NCI-H345 (cell line): ENCODE measurements at places on chromosomes 7 and 10.

DNA sequence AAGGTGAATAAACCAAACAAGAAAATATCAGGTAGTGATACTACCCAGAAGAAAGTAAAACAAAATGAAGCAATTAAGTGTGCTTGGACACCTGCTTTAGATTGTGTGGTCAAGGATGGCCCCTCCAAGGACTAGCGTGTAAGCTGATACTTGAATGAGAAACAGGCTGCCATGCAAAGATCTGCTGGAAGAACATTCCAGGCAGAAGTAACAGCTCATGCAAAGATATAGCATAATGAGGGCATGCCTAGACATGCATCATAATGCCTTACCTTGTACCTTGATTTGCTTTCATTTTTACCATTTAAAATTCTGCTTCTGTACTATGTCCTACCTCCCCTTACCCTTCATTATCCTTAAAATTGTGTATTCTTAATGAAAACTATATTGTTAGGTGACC, 74.8 kb upstream of the HDAC9 start:
- no peak for DNase-seq

GRCh38 chr10:58456179-58456578, 56.5 kb upstream of the BICC1 start:
- DNase-seq = no peak

- no peak for DNase-seq
Observed at GRCh38 chr10:28840971-28841370, 163.7 kb downstream of the BAMBI start.

DNA sequence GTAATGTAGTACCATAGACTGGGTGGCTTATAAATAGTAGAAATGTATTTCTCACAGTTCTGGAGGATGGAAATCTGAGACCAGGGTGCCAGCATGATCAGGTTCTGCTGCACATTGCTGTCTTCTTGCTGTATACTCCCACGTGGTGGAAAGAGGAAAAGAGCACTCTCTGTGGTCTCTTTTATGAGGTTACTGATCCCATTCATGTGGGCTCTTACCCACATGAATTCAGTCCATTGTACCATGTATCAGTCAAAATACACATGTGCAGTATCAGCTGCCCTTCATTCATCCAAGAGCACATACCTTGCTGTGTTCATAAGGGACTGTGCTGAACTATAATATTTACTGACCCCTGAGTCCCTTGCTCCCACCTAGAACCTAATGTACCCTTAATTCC, 17.1 kb downstream of the PNLIPRP2 start:
- DNase-seq = no peak

DNA sequence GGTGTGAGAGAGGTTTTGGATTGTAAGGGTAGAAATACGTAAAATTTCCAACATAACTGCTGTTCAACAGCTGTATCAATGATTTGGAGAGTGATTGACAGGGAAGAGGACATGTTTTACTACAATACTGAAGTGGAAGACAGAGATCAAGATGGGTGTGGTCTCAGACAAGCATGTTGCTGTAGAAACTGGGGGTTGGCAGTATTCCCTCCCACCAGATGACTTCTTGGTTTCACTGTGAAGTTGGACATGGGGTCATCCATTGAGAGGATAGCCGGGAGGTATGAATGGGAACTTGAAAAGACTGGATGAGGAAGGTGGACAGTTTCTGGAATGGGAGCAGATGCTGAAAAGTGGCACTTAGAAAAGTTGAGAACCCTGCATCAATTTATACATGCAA, 95.3 kb upstream of the HDAC9 start:
- no peak for DNase-seq

DNA sequence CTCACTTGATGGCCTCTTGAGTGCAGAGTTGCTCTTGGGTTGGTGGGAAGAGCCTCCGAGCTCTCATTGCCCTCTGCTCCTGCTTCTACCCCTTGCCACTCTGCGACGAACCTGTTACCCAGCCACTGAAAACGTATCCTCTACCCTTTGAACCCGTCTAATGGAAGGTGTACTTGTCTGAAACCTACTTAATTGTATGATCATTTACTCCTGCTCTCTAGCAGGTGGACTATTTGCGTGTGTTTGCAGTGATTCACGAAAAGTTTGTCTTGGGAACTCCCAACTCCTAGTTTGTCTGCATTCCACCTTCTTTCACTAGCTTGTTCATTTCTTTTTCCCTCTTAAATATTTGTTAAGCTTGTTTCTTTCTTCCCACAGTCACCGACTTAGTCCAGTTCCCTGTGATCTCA, 503 bp downstream of the CROT start:
- no peak for DNase-seq

DNA sequence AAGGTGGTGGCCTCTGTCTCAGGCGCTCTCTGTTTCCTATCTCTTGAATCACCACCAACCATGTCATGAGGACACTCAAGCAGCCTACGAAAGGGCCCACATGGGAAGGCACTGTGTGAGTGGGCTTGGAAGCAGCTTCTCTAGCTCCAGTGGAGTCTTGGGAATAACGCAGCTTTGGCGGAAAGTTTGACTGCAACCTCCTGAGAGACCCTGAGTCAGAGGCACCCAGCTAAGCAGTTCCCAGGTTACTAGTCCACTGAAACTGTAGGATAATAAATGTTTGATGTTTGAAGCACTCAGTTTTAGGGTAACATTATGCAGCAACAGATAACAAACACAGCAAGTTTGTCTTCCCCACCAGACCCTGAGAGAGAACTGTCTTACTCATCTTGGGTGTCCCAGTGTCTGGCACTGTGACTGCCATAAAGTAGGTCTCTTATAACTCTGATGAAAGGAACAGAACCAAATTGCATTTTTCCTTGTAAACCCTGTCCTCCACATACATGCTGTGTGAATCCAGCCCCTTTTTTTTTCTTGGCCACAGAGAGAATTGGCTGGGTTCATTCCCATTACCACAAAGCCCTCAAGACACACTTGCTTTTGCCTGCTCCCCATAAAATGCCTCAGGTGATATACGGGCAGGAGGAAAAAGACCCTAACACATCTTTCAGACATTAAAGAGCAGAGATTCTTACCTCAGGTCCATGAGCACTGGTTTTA, 185.5 kb downstream of the ZNF365 start:
- no peak for DNase-seq

GRCh38 chr10:121063744-121064143, 212.6 kb downstream of the WDR11 start:
- DNase-seq = no peak

DNA sequence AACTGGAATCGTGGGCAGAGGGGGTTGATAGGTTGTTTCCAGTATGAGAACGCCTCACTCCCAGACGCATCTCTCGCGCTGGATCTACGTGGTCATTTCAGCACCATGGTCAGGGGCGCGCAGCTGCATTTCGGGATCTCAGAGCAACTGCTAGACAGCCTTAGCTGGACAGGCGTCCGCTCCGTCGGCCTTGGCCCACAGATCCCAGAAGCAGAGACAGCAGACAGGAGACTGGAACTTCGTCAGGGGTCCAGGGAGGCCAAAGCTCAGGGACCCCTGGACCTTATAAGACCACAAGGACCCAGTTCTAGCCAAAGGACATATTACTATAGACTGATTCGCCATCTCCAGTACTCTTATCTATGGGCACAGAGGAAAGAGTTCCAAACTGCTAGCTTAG, 5.3 kb downstream of the NEUROG3 start:
- DNase-seq = no peak

GRCh38 chr7:46071601-46072000, 150.5 kb upstream of the IGFBP3 start:
- no peak for DNase-seq

- DNase-seq = no peak
Observed at GRCh38 chr10:60623627-60624026, 154.7 kb upstream of the CDK1 start.

DNA sequence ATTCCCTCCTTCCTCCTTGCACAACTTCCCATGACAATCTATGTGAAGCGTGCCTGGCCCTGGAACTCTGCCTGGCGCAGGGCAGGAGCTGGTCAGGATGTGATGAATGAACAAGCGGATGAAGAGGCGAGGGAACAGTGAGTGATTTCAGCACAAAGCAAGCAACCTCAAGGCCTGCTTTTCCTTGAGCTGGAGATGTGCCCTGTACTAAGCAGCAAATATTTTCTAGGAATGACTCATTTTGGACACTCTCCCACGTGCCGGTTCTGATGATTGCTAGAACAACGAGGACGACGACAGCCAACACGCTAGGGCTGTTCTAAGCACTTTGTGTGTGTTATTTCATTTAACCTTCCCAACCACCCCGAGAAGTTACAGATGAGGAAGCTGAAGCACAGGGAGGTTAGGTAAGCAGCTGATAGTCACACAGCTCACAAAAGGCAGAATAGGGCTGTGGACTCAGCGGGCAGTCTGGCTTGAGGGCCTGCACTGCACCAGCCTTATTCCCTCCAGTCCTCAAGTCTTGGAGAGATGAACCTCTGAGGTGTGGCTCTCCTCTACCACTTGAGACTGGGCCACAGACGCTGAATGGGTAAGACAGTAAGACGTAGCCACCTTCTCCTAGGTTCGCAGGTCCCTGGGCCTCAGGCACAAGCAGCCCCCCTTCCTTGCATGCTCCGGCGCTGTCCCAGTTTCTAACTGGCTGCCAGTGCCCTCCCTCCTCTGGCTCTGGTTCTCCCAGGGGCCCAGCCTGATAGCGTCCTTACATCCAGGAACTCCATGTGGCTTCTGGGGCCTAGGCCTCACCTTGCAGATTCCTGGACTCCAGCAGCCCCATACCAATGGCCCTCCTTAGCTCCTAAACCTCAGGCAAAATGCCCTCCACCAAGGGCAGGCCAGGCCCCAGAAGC, 59.0 kb downstream of the YKT6 start:
- no peak for DNase-seq

- peak; percentile 17 for DNase-seq
Observed at GRCh38 chr7:22094413-22095342, 149.0 kb upstream of the CDCA7L start.

DNA sequence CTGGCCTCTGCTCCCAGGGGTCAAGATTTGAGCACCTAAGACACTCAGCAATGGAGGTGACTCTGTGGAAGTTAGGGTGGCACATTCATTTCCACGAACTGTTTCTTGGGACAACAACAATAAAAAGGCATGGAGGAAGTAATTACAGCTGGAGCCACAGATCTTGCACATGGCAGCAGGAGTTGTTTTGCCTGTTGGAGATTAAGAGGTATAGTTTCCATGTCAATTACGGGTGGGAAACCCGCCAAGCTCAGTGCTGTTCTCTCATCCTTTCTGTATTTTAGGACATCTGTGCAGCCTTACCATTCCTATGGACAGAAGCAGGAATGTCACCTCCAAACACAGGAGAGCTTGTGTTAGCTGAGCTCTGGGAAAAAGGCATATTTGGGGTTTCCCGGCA, 201.2 kb downstream of the SNX10 start:
- no peak for DNase-seq

GRCh38 chr10:84214612-84215235, 10.6 kb downstream of the LRIT2 start:
- no peak for DNase-seq
